ENCODE measurements at places on chromosomes 7 and 10.
A peak's percentile ranks its signal among the peaks of the same experiment; 100 is the strongest.

DNA sequence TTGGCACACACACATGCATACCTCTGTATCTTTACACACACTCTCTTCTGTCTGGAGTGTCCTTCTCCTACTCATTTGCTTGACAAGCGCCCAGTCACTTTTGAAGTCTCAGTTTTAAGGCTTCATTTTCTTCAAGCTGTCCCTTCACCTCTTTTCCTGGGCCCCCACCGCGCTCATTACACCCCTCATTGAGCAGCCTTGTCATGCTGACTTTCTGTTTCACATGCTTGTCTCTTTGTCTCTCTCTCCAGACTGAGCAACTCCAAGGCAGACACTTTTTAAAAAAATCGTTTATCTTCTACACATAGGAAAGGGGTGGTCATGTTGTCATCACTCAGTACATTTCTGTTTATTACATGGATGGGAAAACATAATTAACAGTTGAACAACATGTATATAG lies 225.2 kb upstream of the FZD1 start:
- no peak for DNase-seq

GRCh38 chr10:86849181-86849894 lies 92.9 kb downstream of the BMPR1A start:
- DNase-seq: no peak

DNA sequence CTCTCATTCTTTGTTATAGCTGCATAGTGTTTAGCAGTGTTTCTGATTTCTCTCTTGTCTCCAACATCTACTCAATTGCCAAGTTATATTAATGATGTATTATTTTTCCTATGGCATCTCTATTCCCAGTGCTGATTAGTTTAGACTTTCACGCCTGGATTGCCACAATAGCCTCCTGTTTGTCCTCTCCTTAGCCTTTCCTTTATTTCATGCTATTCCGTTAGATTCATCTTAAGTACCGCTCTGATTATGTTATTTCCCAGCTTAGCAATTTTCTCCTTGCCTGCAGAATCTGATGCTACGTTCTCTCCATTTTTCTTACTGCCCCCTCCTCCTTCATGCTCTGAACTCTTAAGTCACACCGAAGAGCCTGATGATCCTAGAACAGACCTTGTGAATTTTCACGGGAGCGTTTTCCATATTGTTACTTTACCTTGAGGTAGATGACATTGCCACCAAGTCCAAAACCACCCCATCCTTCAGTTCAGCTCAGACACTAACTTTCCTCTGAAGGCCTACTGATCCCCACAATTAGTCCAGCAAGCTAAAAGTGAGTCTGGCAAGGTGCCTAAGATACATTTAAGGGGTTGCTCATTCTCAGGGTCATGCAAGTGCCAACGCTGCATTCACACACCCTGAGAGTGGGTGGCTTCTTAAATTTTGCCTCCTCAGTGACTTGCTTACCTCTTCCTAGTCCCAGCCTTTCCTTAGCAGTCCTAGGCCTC lies 6.6 kb upstream of the NRF1 start:
- no peak for DNase-seq

- DNase-seq: peak; percentile 28
Observed at GRCh38 chr7:1548438-1548831, 7.6 kb downstream of the TMEM184A start.

DNA sequence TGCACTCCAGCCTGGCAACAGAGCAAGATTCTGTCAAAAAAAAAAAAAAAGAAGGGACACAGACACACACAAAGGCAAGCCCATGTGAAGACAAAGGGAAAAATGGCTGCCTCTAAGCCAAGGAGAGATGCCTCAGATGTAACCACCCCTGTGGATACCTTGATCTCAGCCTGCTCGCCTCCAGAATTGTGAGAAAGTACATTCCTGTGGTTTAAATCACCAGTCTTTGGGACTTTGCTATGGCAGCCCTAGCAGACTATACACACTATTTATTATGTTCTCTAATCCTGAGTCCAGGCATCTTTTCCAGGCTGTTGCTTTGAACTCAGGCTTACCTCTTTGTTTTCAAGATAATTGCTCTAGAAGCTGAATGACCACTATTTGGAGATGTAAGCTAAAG lies 494.3 kb downstream of the GALNT17 start:
- DNase-seq: no peak

- DNase-seq: no peak
Observed at GRCh38 chr7:26185131-26185843, 15.3 kb downstream of the HNRNPA2B1 start.

GRCh38 chr10:130483691-130484467 lies 347.7 kb downstream of the GLRX3 start:
- DNase-seq: no peak
